ENCODE measurements at places on chromosomes 5 and 9.
A peak's percentile ranks its signal among the peaks of the same experiment; 100 is the strongest.

- no peak for DNase-seq
Observed at GRCh38 chr9:127403507-127404192, 6.7 kb downstream of the SLC2A8 start.

DNA sequence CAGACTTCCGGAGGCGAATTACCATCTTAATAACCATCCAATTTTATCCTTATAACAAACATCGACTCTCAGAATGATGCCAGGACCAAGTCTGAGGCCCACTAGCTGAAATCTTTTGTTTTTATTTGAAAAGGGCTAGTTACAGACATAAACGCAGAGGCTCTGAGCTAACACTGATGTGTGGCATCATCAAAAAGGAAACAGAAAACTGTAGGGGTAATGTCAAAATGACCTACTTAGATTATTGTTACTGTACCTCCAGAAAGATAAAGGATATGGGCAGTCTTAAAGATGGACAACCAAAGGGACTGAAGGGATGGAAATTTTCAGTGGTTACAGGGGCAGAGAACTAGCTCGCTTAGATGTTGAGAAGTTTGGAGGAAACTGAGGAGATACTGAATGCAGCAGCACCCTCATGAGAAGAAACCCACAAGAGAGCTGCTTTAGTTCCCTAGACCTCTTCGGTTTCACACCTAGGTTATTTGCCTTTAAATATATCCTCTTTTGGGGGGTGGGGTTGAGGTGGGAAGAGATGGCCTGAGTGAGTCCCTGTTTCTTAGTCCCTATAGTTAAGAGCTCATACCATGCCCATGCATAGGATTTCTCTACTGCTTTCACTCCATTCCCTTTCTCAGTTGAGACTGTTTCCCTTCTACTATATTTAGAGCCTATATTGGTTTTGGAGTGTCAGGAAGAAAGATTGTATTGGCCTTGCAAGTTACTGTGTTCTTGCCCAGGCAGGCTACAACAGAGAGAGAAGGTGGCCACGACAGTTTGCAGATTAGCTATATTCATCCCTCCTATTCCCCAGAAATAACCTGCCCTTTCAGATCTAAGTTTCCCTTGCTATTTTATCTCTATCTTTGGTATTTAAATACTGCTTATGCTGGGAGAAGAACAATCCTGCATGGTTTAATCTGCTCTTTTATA, 320.4 kb upstream of the EFNA5 start:
- no peak for DNase-seq

DNA sequence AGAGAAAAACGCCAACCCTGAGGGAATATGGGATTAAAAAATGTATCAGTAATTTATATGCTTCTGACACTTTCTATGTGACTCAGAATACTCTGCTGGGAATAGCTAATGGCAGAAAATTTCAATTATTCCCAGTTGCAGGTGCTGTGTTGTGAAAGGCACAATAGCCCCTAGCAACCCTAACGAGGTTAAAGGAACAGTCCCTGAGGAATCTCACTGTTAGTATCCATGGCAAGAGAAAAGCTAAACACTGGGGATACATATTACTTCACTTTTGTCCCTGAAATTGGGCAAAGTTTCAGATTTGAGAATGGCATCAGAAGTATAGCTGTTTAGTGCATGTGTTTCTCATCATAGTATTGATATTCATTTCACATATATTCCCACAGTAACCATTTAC, 555.0 kb downstream of the RAB3C start:
- no peak for DNase-seq

GRCh38 chr5:37869216-37869615, 29.4 kb upstream of the GDNF start:
- DNase-seq = no peak

GRCh38 chr9:114313186-114313585, 9.7 kb upstream of the ORM1 start:
- DNase-seq = peak; percentile 8

DNA sequence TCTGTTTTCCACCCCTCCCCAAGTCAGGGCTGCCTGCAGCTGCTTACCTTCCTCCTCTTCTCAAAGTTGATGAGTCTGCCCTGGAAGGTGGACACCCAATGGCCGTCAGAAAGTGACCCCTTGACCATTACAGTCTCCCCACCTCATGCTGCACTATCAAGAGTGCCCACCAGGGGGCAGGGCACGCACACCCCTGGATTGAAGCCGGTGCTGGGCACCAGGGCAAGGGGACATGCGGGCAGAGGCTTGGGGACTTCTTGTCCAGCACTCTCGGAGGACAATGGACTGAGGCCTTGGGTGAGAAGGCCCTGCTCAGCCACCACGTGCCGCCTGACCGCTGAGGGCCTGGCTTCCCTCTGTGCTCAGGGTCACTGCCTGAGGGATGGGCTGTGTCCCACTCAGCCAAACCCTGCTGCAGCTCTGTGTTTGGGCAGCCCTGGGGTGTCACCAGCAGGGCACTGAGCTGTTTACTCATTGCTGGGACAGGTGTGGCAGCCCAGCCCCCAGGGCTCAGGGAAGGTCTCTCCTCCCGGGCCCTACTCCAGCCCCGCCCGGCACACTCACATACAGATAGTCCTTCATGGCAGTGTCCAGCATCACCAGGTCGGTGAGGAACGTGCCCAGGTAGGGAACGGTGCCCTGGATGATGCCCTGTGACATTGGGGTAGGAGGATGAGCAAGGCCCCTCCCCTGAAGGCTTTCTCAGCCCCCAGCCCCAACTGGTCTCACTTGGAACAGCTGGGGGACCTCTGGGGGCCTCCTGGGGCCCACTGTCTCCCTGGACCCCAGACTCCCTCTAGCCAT, 17.7 kb downstream of the RALGDS start:
- DNase-seq = peak; percentile 16

- DNase-seq = no peak
Observed at GRCh38 chr9:136700959-136701667, 11.3 kb upstream of the DIPK1B start.

GRCh38 chr9:89312222-89312571, 1.2 kb downstream of the CKS2 start:
- no peak for DNase-seq

DNA sequence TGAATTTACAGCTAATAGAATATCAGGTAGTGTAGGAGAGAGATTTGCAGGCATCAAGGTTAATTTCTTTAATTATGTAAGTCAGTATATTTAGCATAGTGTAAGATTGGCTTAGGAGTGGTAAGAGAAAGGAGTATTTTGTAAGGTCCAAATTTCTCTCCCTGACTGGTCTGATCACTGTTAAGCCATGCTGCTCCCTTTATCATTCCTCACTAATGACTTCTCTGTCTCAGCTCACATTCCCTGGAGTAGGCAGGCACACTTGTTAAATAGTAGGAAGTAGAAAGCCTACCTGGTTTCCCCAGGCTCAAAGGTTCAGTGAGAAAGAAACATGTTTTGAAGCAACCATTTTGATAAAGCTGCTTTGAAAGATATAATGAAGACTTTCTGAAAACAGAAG, 90.7 kb downstream of the SMIM15 start:
- no peak for DNase-seq

DNA sequence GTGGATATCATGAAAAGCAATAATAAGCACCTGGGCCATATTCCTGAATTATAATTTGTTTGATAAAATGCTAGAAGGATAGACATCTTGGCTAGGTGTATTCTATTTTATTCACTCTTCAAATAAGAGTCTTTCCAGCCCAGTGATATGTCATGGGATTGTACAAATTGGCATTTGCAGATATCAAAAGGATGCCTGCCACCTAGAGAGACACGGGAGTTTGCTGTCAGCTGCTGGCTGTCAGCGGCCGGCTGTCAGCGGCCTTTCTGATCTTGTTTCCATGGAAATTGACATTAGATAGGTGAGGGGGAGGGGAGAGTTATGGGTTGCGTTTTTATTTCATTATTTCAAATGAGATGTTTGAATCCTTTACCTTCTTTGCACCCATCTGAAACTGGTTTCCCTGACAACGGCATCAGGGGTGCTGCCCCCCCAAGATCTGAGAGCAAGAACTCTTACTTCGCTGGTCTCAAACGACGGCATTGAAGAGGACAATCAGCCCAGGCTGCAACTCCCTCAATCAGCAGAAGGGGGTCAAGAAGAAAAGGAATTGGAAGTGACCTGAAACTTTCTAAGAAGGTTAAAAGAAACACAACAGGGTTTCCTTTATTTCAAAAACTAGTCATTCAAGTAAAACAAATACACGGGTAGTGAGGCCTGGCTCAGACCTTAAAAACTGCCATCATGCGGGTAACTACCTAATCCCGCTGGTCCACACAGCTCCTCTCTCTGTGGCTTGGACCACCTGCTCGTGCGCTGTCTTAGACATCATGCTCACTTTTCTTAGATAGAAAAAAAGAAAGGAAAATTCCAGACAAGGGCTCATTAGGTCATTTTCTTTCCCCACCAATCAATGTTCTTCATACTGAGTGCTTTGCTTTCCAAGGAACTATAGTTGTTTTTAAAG, 115.7 kb downstream of the TLE1 start:
- DNase-seq = no peak

GRCh38 chr9:734831-735511, 106.5 kb upstream of the DMRT1 start:
- DNase-seq = peak; percentile 97

GRCh38 chr5:68369457-68370125, 154.0 kb downstream of the PIK3R1 start:
- no peak for DNase-seq

GRCh38 chr5:58334035-58334434, 125.9 kb downstream of the PLK2 start:
- DNase-seq = no peak

- peak; percentile 81 for DNase-seq
Observed at GRCh38 chr5:137660349-137660817, 75.5 kb downstream of the KLHL3 start.

DNA sequence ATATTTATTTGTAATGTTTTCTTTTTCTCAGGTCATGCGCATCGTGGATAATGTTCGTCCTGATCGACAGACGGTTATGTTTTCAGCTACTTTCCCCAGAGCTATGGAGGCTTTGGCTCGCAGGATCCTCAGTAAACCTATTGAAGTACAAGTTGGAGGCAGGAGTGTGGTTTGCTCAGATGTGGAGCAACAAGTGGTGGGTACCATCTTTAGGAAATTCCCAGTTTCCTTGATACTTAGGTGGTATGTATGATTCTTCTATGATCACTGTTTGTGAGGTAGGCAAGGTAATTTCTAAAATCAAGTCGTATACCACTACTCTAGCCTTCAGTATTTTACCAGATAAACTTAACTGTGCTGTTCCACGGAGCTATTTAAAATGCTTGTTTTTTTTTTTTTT, 36.2 kb downstream of the DDX46 start:
- DNase-seq = no peak

DNA sequence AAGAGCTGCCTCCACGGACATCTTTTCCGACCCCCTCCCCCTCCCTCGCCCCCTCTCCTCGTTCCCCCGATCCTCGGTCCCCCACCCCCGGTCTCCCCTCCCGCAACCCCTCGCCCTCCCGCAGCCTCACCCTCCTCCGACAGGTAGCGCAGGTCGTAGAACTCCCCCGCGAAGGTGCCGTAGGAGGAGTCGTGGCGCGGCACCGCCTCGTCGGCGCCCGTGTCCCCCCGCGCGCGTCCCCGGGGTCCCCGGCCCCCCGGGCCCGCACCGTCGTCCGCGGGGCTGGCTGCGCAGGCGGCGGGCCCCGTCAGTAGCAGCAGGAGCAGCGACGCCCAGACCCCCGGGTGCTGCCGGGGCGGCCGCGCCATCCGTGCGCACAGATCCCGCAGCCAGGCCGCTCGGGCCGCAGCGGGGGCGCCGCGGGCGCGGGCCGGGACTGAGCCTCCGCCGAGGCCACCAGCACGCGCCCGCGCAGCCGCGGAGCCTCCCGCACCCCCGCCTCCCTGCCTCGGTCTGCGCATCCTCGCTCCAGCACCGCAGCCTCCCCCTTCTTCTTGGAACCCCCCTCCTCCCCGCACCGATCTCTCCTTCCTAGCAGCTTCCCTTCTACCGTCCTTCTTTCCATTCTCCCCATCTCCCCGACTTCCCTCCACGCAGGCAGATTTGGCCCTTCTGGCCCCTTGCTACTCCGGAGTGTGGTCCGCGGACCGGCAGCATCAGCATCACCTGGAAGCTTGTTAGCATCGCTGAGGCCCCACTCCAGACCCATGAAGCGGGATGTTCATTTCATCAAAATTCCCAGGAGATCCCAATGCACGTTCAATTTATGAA, at the start of gene FRRS1L:
Gene FRRS1L (minus strand): TSS at position 479 of the 831 bp plus-strand sequence. CDS start 111 bp downstream, at position 368.
- peak; percentile 5 for DNase-seq

DNA sequence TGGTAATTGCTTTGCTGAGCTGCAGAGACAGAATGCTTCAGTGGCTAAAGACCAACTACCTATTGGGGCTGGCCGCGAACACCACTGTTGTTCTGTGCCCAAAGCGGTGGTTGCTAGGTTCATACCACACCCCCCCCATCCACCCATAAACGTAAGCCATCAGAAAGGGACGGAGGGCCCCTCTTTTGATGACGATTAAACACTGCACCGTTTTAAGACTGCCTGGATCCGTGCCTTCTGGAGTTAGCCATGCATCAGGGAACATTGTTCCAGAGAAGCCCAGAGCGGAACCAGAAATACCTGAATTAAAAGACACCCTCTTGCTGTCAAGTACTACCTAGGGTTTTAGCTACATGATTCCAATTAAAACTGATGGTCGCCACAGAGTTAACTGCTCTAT, 369.1 kb upstream of the DAP start:
- no peak for DNase-seq

DNA sequence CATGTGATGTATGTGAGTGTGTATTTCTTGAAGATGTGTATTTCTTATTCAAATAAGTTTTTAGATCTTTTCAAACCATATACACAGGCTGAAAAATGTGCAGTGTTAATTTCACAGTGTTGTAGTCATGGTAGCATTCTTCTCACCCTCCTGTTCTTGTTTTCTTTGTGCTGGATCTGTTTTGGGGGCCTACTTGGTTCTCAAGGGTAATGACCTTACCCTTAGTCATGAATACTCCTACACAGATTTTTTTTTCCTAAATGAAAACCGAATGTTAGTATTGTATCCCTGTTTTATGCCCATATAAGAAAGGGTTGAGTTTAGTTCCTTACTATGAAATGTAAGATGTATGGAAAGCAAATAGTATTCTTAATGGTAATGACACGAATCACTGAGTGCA, 88.0 kb downstream of the SLC44A1 start:
- DNase-seq = no peak

DNA sequence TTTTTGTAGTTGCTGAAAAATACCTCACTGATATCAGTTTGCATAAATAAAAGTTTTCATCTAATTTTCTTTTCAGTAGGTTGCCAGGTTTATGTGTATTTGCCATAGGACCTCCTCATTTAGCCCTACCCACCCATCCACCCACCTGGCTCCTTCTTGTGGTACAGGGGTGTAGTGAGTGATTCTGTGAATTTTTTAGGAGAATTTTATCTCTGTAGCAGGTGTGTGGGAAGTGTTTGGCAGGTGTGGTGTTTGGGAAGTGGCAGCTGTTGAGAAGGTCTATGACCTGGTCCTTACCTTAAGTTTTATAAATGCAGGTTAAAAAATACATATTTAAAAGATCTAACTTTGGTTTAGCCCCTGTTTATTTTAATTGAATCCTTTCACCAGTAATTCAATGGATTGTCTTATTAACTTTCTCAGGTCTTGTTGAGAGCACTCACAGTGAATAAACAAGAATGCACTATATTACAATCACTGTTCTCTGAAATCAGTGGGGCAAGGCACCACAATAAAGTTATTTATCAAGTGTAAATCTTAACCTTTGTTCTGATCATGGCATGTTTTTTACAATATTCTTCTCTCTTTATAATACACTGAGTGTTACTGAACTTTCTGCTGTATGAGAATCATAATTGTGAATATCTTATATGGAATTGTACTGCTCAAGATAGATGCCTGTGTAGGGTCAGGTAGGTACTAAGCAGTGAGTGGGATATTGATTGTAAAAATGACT, 189.1 kb downstream of the WDR70 start:
- DNase-seq = no peak

Measured in iris pigment epithelial cell (primary cell).